Caco-2 (cell line): ENCODE measurements at places on chromosomes 11 and 22. TPM values are rescaled to one million over a fixed set of nuclear protein-coding genes. Genes with fewer than 3 reads are reported as not detected.

Gene JAM3
- total RNA-seq, result 0.65 and 1.5 TPM in 2 replicates

Gene MOGAT2
- total RNA-seq, result 0.39 and 0.56 TPM in 2 replicates

Gene CHRNA10
- 3.6 and 3.9 TPM in 2 replicates for total RNA-seq

- no peaks in the 10 kb centered on the region for H3K27me3 ChIP-seq
- peaks cover 10% of the 10 kb centered on the region for H3K4me1 ChIP-seq
- no peak for DNase-seq
- no peaks in the 10 kb centered on the region for H3K36me3 ChIP-seq
- peak overlapping the region; percentile 31 for H3K27ac ChIP-seq
Measured at GRCh38 chr11:76234021-76234415, 27.7 kb upstream of the WNT11 start.

GRCh38 chr11:111697933-111698371, 68.2 kb downstream of the PPP2R1B start:
- no peak overlapping the region for H3K4me3 ChIP-seq
- peaks cover 3% of the 10 kb centered on the region; the same call in 1 of the 2 replicates for H3K36me3 ChIP-seq
- H3K4me1 ChIP-seq, result 0 out of 2 replicates have a peak, but pooled peaks cover 4% of the 10 kb centered on the region

DNA sequence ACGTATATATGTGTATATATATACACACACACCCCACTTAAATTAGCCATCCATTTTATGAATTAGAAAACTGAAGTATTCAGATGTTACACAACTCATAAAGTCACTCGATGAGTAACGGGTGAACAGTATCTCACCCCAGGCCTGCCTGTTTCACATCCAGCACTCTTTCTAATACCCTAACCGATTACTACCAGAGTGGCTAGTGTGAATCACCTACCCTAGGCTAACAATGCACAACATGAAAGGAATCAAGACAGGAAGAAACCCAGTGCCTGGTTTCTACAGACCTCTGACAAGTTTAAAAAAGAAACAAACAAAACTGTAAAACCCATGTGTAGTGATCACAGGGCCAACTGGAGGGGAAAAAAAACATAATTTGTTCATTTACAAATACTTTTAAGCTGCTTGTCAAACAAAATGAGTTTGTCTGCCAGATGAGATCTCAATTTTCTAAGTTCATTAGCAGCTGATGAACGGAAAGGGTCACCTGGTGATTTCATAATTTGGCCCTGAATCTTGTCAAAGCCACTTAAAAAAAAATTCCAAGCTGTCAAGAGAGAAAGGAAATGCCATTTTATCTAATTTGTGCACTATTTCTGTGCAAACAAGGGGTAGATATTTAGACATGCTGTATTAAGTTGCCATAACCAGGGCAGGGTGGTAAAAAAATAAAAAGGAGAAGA, 134.8 kb downstream of the LARGE1 start:
- no peak overlapping the region for H3K27ac ChIP-seq
- no peak for DNase-seq
- no peaks in the 10 kb centered on the region for H3K36me3 ChIP-seq

DNA sequence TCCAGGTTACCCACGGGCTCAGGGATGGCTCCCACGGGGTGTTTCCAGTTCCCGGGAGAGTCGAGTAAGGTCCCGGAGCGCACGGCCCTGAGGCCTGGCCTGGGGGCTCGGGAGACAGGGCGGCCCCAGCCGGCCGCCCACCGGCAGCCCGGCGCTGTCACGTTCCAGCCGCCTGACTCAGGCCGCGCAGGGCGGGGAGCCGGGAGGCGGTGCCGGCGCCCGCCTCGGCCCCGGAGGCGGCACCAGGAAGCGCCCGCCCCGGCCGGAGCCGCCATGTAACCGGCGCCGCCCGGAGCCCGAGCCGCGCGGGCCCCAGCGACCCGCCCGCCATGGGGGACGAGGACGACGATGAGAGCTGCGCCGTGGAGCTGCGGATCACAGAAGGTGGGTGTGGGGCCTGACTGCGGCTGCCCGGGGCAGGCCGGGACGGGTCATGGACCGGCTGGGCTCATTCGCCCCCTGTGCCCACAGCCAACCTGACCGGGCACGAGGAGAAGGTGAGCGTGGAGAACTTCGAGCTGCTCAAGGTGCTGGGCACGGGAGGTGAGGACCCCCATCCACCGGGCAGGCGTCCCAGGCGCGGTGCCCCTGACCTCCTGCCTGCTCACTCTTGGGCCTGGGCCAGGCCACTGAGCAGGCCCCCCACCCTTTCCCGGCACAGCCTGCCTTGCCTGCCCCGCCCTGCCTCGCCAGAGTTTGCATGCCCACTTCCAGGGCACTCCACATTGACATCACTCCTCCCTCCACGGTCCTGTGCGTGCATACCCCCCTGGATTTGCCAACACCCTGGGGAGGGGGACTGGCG, at the start of gene RPS6KA4:
RPS6KA4 (plus strand) TSS at position 256 of the 805 bp plus-strand sequence; CDS start at position 330, 74 bp downstream.
- no peaks in the 10 kb centered on the region for H3K27me3 ChIP-seq
- H3K4me3 ChIP-seq, result peak within 1 kb of the TSS; percentile 99
- peak within 1 kb of the TSS; percentile 86 for H3K27ac ChIP-seq
- H3K4me1 ChIP-seq, result peaks cover 46% of the 10 kb centered on the region
- DNase-seq, result peak; percentile 82

DNA sequence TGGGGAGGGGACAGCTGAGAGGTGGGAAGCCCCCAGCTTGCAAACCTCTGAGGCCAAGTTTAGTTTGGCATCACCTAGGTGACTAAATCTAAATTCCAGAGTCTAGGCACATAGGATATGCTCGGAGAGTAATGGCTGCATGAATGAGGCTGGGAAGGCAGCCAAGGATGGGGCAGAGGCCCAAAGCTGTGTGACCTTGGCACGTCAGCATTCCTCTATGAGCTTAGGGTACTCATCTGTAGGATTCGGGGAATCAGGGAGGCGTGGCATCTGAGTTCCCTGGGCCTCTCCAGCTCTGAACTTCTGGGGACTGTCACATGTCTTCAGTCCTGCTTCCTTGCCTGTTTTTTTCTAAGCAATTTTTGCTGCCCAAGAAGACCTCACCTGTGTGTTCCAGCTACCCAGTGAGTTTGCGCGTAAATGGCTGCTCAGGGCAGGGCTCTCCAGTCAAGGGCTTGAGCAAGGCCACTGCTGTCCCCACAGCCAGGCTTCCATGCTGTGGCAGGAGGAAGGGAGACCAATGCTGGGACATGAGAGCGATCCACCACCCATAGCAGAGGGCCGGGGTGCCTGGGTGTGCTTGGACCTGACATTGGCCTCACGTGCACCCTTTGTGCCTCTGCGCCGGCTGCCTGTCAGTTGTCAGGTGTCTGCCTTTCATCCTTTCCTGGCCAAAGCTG, 13.9 kb downstream of the DAGLA start:
- DNase-seq, result no peak
- H3K4me1 ChIP-seq, result peaks cover 46% of the 10 kb centered on the region
- no peaks in the 10 kb centered on the region; the same call in 1 of the 2 replicates for H3K36me3 ChIP-seq
- H3K27me3 ChIP-seq, result no peaks in the 10 kb centered on the region

DNA sequence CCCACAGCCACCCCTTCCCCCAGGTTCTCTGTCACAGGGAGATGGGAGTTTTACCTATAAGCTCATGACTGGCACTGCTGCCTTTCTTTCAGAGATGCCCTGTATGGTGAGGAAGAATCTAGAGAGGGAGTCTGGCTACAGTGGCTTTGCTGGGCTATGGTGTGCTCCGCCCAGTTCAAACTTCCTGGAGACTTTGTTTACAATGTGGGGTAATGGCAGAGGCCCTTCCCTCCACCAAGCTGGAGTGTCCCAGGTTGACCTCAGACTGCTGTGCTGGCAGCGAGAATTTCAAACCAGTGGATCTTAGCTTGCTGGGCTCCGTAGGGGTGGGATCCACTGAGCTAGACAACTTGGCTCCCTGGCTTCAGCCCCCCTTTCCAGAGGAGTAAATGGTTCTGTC, 143.5 kb downstream of the MSANTD4 start:
- H3K4me1 ChIP-seq, result no peaks in the 10 kb centered on the region; the same call in 1 of the 2 replicates
- no peak for DNase-seq
- H3K27me3 ChIP-seq, result no peaks in the 10 kb centered on the region
- no peak overlapping the region for H3K27ac ChIP-seq

GRCh38 chr11:61193596-61193995, 9.7 kb upstream of the PGA3 start:
- no peaks in the 10 kb centered on the region; the same call in 1 of the 2 replicates for H3K4me1 ChIP-seq
- no peaks in the 10 kb centered on the region for H3K36me3 ChIP-seq
- DNase-seq, result no peak
- no peak overlapping the region for H3K4me3 ChIP-seq
- H3K27ac ChIP-seq, result no peak overlapping the region

DNA sequence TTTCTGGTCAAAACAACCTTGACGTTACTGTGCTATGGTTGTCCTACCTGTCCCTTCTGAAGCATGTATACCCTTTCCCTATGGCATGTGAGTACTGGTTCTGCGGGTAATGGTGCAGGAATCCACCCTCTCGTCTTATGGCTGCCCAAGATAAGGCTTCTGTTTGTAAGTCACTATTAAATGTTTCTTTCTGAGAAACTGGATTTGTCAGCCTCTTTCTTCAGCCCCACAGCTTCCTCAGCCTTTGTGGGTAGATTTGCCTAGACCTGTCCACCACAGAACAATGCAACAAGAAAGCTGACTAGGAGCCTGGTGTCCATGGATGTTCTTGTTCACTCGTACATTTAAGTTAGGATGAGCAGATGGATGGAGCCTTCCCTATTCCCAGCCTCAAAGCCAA, 14.4 kb downstream of the MMP7 start:
- no peaks in the 10 kb centered on the region for H3K4me1 ChIP-seq
- H3K27ac ChIP-seq, result no peak overlapping the region
- H3K4me3 ChIP-seq, result no peak overlapping the region
- H3K27me3 ChIP-seq, result no peaks in the 10 kb centered on the region
- H3K36me3 ChIP-seq, result no peaks in the 10 kb centered on the region

DNA sequence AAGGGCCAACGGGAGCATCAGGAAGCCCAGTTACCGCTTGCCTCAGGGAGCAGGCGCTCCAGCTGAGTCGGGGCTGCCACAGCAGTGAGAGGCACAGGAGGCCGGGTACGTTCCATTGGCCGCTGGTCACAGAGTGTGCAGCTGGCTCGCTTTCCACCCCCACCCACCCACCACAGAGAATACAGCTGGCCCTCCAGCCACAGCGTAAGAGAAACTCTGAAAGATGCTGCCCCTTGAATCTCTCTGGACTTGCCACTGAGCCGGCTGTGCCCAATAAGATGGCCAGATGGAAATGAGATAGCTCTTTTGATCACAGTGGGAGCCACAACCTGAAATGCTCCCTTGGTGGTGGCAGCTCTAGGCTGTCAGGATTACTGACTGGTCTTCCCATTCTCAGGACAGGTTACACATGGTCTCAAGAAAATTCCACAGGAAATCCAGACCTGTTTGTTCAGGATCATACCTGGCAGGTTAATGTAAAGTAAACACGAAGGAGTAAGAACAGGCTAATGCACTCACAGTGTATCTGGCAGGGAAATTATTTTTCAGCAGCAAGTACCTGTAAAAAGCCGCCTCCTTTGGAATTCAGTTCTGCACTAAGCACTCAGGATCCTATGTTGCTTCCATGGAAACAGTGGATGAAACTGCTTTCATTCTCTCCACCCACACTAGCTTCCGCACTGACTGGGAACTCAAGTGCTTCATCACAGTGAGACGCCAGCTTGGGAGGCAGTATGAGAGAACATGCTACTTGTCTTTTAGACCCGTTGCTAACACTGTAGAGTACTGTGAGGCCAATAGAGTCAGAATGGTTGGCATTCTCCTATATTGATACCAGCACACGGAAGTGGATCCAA, 16.5 kb downstream of the SIAE start:
- no peaks in the 10 kb centered on the region for H3K27me3 ChIP-seq
- H3K36me3 ChIP-seq, result no peaks in the 10 kb centered on the region
- H3K27ac ChIP-seq, result no peak overlapping the region
- no peak overlapping the region for H3K4me3 ChIP-seq
- no peak for DNase-seq
- H3K4me1 ChIP-seq, result peaks cover 6% of the 10 kb centered on the region; the same call in 1 of the 2 replicates

GRCh38 chr11:126113963-126114362, 51.3 kb upstream of the CDON start:
- H3K36me3 ChIP-seq, result no peaks in the 10 kb centered on the region
- H3K27me3 ChIP-seq, result no peaks in the 10 kb centered on the region
- no peak overlapping the region for H3K4me3 ChIP-seq
- no peak for DNase-seq
- H3K27ac ChIP-seq, result no peak overlapping the region

DNA sequence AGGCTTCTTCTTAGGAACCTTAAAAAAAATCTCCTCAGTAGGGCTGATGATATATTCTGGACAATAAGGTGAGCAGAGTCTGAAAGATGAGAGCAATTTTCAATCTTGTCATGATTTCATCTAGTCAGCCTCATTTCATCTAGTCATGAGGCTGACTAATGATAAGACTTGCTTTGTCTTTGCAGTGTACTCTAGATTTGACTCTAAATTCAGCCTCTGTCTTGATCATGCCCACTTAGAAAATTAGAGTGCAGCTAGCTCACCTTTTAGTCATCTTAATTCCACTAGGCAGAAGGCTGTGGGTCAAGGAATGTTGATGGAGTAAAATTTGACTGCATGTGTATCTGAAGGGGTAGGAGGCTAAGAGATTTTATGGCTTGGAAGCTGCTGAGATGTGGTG, 5.5 kb downstream of the EHF start:
- H3K27ac ChIP-seq, result no peak overlapping the region
- H3K27me3 ChIP-seq, result no peaks in the 10 kb centered on the region
- H3K36me3 ChIP-seq, result no peaks in the 10 kb centered on the region
- H3K4me1 ChIP-seq, result no peaks in the 10 kb centered on the region
- H3K4me3 ChIP-seq, result no peak overlapping the region

DNA sequence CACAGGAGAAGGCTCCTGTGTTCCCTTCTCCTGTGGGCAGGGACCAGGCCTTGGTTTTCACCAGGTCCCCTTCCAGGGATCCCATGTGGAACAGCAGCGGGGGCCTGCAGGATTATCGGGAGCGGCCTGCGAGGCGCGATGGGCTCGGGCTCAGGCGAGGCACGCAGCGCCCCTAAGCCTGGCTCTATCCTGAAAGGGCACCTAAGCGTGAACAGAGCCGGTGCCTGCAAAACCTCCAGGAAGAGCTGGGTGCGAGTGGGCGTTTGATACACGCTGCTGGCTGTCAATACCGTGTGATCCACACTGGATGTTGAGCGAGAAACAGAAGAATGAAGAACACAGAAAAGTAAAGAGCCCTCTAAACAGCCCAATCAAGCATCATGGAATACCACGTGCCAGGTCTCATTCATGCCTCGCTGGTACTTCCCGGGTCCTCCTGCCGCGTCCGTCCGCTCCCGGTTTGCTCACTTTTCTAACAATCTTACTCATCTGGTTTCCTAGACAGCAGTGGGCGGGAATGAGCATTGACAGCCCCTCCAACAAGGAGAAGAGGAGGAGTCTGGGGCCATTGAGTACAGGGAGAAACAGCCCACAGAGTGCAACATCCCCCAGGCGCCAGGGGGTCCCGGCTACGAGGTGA, 12.5 kb downstream of the OSBPL5 start:
- H3K36me3 ChIP-seq, result no peaks in the 10 kb centered on the region
- H3K27me3 ChIP-seq, result no peaks in the 10 kb centered on the region
- DNase-seq, result no peak
- H3K4me1 ChIP-seq, result peaks cover 25% of the 10 kb centered on the region

- peaks cover 3% of the 10 kb centered on the region; the same call in 1 of the 2 replicates for H3K36me3 ChIP-seq
- no peak overlapping the region for H3K27ac ChIP-seq
- no peaks in the 10 kb centered on the region for H3K27me3 ChIP-seq
Measured at GRCh38 chr11:2272228-2272945, 2.0 kb upstream of the ASCL2 start.
